ENCODE measurements at places on chromosomes 12 and 14.

DNA sequence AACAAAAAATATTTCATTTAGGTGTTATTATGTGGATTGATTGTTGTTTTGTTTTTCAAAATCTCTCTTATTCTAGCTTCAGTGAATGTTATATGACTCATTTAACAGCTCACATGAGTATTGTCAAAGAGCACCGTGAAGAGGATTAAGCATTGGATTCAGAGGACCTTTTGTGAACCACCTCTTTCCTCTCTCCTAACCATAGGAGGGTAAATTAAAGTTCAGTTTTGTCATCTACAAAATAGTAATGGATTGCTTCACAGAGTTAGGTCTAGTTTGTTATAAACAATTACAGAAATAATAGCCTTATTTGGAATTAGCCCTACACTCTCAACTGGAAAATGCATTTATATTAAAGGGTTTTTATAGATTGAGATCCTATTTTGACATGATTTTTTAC, 962 bp upstream of the KERA start:
- DNase-seq = no peak

GRCh38 chr12:93025145-93026103, 96.3 kb upstream of the EEA1 start:
- peak; percentile 20 for DNase-seq

- no peak for DNase-seq
Measured at GRCh38 chr12:51669271-51669670, 78.2 kb downstream of the SCN8A start.

DNA sequence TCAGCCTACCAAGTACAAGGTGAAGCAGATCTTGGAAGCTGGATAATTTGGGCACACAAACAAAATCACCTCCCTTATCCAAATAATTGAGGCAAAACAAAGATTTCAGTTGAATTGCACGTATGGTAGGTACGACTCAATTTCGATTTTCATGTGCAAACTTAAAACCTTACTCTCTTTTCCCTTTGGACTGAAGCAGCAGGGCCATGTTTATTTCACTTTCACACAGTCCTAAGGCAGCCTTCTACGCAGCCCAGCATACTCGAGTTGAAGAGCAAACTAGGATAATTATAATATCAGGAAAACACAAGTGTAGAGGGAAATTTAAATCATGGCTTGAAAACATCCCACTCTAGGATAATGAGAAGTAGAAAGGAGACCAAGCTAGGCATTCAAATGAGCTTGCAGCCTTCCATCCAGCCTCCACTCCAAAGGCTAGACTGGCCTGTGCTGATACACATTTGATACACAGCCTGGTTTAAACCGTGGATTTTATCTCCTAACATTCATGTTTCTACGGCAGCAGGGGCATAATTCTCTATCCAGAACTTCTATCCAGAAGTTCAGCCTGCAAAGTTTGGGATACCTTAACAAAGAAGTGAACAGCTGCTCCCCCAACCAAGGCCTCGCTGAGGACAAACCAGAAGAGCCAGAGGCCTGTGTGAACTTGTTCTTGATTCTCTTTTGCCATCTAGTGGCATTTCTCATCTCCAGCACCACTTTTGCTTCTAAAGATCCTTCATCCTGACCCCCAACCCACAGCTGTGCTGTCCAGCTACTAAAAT, 2.4 kb upstream of the RNASE7 start:
- DNase-seq = no peak

DNA sequence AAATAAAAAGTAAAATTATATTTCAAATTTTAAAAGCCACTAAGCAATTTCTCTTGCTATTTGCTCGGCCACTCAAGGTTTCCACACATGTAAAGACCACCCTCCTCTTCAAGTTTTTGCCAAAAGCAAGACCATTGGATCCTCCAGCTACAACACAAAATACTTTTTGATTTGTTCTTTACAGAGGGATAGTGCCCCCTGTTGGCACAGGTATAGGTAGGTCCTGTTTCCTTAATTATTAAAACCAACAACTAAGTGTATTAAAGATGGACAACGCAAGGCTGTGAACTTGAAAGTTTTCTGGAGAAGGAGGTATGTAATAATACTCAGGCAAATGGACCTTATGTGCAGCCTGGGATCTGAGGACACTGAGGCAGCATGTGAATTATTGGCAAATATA, 23.8 kb downstream of the ATP6V1D start:
- peak; percentile 7 for DNase-seq
